ENCODE measurements at places on chromosomes 2 and 18.

- no peak for DNase-seq
These were observed 9.6 kb downstream of the RAX start for GRCh38 chr18:59263661-59264060.

DNA sequence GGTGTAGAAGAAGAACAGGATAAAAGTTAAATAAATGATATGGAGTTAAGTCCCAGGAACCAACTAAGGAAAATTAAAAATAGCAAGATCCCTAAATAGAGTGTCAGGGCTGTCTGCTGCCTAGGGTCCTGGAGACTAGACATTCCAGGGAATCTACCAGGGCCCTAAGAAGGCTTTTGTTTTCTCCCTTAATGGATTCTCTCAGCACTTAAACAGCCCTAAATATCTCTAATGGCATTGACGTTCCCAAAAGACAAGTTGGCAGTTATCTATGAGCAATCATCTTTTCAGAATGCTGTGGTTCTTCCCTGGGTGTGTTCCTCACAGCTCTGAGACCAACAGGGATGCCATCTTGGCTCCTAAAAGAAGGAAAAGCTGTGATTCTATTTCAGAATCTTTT, 616.3 kb downstream of the EPHA4 start:
- DNase-seq = no peak

DNA sequence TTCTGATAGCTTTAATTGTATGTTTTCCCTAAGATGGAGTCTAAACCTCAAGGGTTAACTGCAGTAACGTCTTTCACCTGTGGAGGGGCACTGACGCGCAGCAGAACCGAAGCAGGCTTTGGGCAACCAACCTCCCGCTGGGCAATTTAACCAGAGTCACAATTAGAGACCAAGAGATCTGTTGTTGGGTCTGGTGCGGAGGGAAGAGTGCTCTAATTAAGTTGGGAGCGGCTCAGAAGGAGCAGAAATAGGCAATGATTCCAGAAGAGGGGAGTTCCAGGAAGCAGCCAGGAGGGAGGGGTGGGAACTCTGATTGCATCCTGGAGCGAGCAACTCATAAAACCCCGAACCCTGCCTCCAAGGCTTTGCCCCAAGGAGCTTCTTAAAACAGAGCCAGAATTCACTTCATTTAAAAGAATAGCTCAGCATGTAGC, 245.8 kb downstream of the PAX3 start:
- DNase-seq = no peak

GRCh38 chr2:65429786-65430602, 2.4 kb downstream of the SPRED2 start:
- DNase-seq = no peak

GRCh38 chr2:138853761-138854160, 73.6 kb upstream of the NXPH2 start:
- DNase-seq = no peak

GRCh38 chr2:180033993-180034894, 27.1 kb upstream of the CWC22 start:
- DNase-seq = no peak

DNA sequence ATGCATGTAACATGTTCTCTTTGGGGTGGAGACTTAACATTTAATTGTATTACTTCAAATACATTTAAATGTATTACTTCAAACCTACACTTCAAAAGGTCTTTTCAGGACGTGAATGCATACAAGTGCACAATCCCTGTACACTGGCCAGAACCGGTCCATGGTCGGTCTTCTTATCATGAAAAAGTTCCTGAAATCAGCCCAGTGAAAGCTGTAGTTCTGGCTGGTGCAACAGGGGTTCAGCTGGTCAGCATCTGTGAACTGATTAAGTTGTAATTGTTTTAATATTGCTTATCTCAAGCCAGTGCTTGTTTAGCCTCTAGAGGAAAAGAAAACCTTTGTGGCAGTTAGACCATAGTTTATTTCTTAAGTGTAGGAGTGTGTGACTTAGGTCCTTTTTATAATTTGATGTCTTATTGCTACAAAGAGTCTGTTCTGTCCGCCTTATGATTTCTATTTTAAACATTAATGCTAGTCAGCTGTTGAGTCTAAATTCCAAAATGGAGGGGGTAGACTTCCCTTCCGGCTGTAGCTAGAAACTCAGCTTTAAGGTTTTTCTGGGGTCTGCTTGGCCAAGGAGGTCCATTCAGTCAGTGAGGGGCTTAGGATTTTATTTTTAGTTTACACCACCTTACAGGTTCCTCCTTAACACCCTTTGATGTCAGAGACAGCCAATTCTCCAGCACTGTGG, 768 bp upstream of the CYBRD1 start:
- DNase-seq = no peak

DNA sequence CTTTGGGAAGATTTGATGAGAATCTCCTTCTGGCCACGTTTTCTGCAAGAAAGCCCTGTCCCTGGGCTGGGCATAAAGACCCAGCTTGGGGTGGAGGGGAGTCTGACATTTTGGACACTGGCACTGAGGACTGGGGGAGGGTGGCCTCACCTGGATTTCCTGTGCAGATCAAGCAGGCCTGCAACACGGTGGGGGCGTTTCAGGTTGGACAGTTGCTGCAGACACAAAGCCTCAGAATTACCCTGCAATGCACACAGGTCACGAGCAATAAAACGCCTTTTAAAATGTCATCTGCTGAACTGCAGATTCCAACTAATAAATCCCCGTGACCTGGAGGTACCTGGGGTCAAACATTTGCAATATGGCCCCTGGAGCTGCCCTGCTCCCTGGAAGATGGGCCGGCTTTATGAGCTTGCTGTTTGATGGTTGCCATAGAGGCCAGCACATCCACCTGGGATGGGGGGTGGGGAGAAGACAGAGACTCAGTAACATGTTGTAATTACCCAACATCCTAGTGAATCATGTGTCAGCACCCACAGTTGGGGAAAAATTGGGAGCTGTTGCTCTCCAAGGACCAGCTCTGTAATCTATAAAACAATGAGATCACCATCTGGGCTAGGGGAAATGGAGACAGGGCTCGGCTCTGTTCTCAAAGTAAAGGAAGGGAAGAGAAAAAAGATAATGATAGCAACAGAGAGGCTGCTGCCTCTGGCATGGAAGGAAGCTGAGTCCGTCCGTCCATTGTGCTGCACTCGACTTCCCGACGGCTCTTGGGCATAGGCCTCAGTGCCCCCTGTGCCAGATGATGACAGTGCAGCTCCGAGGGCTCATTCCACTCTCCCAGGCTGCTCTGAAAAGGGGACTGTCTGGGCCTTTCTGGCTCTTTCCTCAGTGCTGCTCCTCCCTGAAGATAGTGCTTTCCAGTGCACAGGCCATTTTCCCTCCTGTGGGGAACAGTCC, 340.3 kb downstream of the CYRIA start:
- no peak for DNase-seq

GRCh38 chr2:43370705-43371104, 144.3 kb upstream of the ZFP36L2 start:
- no peak for DNase-seq

DNA sequence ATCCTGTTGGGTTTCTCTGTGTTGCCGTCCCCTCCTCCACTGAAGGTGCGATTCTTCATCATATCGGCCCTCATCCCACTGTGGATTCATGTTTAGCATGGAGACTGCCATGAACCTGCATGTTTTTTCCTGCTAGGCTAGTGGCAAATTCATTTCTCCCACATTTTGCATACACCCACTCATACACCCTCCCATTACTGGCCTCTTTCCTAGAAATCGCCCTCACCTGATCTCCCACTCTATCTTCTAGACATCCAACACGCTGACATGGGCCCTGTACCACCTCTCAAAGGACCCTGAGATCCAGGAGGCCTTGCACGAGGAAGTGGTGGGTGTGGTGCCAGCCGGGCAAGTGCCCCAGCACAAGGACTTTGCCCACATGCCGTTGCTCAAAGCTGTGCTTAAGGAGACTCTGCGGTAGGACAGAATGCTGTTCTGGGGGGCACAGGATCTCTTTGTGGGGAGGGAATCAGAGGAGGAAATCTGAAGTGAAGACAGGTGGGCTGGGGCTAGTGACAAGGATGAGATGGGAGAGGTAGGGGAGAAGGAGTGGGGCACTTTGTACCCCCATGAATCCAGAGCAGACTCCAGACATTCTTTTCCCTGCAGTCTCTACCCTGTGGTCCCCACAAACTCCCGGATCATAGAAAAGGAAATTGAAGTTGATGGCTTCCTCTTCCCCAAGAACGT, 17.7 kb downstream of the PRKAG3 start:
- DNase-seq = no peak

DNA sequence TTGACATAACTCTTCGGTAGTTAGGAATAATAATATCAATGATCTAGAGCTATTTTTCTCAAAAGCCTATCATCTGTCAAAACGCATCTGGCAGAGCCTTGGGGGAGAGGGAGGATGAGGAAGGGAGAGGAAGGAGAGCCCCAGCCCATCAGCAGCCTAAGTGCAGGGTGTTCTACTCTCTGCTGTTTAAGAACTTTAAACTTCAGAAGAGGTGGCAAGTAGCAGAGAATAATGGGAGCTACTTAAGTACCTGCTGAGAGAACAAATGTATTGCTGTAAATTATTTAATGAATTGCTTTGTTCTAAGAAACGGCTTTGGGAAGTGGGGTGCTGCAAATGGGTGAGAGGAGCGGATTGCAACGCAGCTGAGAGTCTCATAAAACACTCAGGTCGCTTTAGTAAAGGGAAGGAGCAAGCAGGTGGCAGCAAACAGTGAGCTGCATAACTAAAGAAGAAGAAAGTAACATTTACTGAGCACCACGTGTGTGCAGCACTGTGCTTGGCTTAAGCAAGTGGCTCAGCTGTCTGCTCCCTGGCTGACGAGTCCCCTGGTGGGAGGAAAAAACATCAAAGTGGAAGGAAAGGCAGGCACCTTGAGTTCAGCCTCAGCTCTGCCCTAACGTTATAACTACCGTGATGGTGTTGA, 26.3 kb upstream of the SH3RF3 start:
- no peak for DNase-seq

DNA sequence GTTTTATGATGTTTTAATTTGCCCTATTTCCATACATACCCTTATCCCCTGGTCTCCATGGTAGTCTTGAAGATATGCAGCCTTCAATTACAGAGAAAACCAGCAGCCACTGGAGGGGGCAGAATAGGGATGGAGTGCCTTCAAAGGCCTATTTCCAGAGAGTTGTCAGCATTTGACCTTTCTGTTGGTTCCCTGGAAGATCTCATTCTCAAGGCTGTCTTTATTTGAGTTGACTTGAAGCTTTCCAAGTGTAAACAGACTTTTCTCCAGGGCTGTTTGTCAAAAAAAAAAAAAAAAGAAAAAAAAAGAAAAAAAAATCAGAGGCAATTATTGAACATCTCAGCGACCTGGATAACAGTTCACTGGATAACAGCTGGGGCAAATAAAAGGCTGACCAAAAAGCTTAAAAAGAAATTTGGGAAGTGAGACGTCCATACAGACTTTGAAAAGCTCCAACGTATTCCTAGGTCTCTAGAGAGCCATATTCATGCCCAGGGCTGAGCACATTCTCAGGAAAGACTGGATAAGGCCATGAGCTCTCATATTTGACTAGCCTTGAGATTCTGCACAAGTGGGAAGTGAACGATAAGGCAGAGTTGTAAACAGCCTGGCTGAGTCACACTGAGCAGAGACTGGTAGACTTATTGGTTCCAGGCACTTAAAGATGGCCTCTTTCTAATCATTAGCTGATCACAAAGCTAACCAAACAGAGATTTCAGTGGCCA, 126.6 kb downstream of the VAPA start:
- DNase-seq = no peak

DNA sequence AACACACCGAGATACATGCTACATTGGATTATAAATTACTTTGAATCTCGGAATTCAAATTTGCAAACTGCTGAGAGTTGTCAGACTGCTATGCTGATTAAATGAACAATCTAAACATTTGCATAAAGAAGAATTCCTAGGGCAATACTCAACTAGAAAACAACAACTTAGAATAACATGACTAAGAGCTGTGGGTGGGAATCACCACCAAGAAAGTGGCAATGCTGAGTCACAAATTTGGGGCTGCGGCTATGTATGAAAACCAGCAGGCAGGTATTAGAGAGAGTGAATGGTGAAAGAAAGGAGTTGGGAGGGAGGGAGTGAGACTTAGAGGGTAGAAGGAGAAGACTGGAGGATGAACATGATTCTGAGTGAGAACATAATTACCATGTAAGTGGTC, 559.5 kb downstream of the PIK3C3 start:
- DNase-seq = no peak

- DNase-seq = no peak
These were observed 17.7 kb upstream of the CYP1B1 start for GRCh38 chr2:38093527-38094165.

- no peak for DNase-seq
These were observed 208.2 kb upstream of the RBMS1 start for GRCh38 chr2:160701822-160702221.

DNA sequence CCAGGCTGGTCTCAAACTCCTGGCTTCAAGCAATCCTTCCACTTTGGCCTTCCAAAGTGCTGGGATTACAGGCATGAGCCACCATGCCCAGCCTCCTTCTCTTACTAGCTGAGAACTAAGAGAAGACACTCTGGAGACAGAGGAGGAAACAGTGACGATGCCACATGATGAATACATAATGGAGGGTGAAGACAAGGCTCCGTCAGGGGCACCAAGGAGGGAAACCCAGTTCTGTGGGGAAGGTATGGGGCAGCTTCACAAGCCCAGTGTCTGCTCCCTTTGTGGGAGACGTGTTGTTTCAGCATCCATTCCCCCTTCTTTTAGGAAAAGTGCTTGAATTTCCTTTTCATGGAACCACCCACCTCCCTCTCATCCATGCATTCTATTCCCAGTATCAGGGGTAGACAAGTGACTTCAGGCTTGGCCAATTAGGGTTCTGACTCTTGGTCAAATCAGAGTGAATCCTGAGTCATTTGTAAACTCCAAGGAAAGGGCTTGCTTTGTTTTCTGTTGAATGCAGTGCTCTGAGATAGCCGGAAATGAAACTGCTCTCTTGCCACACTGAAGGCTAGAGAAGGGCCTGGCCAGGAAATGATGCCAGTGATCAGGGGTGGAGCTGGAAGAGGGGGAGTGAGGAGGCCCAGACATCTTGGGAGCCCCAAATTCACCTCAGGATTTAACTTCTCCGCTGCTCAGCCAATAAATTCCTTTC, 23.7 kb downstream of the TMEM127 start:
- peak; percentile 64 for DNase-seq

DNA sequence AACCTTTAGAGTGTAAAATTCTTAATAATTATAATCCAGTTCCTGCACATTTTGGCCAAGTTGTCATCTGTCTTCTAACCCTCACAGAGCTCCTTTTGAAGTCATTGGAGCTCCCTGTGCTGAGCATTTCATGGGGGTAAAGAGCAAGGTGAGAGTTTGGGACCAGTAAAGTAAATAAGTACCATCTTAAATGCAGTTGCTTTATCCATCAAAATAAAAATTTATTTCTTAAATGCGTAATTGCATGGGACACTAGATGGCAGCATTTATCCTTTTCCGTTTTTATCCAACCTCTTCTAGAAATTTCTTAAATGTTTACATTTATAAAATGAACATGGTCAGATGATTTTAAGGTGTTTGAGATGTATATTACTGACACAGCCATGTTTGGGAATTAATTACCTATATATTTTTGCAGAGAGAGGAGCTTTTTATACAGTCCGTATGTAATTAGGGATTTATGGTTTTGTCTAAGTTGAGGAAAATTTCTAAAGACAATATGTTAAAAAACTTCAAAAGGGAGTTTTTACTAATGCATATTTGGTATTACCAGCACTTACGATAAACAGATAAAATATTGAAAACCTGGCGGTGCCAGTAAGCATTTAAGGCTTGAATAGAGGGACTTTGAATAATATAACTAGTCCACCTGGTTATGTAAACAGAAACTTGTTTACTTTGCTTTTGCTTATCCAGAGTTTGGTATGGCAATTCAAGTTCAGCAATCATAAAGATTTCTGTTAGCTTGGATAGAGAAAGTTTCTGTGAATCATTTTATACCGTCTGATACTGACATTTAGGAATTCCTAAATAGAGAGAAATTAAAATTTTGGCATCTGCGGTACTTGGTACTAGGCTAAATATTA, 54.5 kb downstream of the ACSL3 start:
- no peak for DNase-seq
